Renal cortical epithelial cell (primary cell): ENCODE measurements at places on chromosomes 5 and 9.
A peak's percentile ranks its signal among the peaks of the same experiment; 100 is the strongest.

DNA sequence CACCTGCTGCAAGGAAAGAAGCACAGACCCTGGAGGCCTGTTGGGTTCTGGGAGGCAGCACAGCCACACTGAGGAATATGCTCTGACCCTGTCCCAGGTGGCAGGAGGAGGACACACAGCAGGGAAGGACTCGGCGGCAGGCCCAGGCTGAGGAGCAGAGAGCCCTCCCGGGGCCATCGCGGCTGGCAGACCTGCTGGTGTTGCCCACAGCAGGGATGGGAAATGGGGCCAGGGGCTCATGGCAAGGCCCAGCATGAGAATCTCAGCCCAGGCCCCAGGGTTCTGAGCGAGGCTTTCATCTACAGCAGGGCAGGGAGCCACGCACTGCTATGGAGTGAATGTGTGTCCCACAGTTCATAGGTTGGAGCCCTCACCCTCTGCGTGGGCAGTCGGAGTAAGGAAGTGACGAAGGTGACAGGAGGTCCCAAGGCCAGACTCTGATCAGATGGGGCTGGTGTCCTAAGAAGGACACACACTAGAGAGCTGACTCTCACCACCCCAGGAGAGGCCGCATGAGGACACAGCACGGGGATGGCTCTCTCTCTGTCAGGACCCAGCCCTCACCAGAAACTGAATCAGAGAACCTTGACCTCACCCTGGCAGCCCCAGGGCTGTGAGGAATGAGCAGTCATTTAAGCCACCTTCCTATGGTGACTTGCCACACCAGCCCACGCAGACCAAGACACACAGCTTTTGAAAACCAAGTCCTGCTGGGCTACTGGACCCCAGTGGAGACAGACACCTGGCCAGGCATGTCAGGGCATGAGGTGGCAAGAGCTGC lies 10.3 kb upstream of the GPSM1 start:
- DNase-seq: no peak

DNA sequence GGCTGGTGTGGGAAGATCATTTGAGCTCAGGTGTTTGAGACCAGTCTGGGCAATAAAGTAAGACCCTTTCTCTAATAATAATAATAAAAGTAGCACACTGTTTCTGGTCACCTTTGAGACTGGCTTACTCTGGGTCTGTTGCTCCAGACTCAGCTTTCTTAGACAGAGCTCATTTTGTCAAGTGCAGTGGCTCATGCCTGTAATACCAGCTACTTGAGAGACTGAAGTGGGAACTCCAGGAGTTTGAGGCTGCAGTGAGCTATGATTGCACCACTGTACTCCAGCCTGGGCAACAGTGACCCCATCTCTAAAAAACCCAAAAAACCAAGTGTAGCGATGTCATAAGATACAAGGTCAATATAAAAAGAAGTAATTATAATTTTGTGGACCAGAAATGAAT lies 36.4 kb upstream of the RNU6ATAC start:
- no peak for DNase-seq

DNA sequence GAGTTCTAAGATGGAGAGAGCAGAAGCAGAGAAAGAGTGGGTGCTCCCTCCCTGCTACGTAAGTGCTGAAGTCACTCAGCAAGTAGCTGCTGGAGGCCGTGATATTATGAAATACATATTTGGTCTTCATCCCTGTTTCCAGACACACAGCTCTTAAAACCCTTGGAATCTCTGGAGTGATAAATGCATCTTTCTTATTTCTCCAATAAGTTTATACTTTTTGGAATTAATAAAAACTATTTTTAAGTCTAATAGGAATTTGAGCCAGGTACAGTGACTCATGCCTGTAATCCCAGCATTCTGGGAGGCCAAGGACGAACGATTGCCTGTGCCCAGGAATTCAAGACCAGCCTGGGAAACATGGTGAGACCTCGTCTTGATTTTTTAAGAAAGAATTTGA lies 60.6 kb downstream of the AUH start:
- DNase-seq: peak; percentile 21

GRCh38 chr5:147552897-147553296 lies 43.0 kb upstream of the DPYSL3 start:
- DNase-seq: no peak

DNA sequence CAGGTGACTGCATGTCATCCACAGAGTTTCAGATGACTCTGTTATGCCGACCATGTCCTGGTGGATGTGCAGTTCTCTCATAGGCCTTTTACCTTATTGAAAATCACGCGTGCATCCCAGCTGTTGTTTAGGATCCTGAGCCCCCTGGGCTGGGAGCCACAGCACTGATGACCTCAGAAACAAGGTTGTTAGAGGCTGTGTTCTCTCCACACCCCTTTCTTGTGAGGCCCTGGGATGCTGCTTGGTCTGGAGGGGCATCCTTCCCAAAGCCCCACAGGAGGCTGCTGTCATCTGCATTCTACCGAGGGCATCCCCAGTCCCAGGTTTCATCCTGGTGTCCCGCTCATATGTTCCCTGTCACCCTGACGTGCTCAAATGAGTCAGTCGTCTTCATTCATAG lies 76.5 kb upstream of the IRX4 start:
- DNase-seq: no peak

GRCh38 chr5:143836161-143836725 lies 24.3 kb downstream of the HMHB1 start:
- DNase-seq: no peak

GRCh38 chr5:136132087-136132486 lies 558 bp upstream of the SMAD5 start:
- DNase-seq: peak; percentile 9

DNA sequence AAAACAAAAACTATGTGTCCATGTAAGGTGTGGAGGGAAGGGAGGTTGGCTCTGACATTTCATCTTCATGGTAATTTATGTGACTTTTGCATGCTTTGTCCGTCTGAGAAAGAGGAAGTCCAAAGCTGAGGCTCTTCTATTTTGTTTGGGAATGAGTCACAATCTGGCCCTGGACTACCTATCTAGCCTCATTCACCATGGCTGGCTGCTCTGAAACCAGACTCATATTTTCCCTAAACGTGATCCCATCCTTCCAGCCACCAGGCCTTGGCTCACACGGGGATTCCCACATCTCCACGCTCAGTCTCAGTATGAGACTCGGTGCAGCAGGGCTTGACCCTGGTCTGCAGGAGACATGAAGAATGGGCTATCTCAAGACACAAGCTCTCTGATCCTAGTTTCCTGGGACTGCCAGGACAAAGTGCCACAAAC lies 672.8 kb downstream of the ACTL7B start:
- peak; percentile 67 for DNase-seq

DNA sequence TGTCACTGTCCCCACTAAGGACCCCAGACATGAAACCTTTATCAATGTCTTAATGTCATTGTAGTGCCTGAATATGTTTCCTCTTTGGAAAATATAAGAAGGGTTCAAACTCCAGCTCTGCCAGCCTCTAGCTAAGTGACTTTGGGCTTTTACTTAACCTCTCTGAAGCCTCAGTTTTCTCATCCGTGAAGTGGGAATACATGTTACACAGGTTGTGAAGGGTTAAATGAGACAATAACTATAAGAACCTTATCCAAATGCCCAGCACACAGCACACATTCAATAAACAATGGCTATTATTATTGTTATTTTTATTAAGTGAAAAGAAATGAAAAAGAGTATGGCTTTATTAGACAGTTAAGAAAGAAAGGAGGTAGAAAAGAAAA lies 15.7 kb upstream of the IGFBPL1 start:
- no peak for DNase-seq

GRCh38 chr9:101073122-101073521 lies 44.6 kb downstream of the PLPPR1 start:
- DNase-seq: no peak

DNA sequence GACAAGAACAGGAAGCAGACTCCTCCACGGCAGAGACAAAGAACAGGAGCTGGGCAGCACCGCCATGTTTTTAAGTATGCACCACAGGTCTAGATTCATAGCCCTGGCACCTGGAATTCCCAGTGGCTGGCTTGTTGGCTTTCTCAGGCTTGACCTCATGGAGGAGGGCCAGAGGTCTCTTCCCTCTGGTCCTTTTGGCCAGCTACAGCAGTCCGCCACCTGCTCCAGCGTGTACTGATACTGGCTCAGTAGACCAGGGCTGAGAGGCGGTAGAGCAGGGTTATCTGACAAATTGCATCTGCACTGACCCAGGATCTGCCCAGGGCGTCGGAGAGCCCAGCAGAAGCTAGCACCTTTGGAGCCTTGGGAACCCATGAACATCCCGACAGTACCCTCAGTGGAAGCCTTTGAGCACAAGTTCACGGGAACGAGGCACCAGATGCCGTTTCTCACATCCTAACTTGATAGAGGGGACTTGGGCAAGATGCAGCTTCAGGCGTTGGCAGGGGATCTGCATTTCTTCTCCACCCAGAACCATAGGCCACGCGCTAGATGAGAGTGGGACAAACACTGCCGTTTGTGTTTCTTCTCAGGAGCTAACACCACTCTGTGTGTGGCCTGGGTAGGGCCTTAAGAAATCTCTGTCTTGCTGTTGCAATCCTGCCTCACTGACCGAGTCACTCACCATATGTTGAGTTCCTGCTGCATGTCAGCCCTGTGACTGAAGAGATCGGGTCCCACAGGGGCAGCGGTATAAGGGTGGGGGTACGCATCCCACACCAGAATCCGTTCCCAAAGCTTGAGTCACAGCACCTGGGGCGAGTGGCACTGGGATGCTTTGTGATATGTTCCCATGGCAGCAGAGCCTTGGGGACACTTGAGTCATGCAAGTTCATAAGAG lies 90.3 kb upstream of the OTULINL start:
- DNase-seq: no peak

- DNase-seq: peak; percentile 79
These were observed 13.5 kb upstream of the AGXT2 start for GRCh38 chr5:35061211-35061770.
